ENCODE measurements at places on chromosomes 7 and 10.

- H3K36me3 ChIP-seq, result no peaks in the 10 kb centered on the region
- peaks cover 7% of the 10 kb centered on the region for H3K27me3 ChIP-seq
- no peak overlapping the region for H3K4me3 ChIP-seq
- H3K27ac ChIP-seq, result no peak overlapping the region
Measured at GRCh38 chr10:123429706-123430221, 236.4 kb upstream of the GPR26 start.

DNA sequence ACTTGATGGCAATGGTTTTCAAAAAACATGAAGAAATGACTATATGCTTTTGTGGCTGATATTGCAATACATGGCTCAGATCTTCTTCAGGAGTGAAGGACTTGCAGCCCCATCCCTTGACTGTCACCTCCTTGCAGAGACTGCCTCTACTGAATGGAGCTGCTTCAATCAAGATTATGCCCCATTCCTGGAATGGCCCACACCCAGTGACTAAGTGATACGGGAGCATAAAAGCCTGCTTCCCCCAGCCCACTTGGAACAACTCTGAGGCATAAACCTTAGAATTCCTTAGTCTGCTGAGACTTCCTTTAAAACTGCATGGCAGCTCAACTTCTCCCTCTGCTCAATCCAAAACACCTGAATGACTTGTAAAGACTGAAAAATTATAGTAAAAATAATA lies 957.1 kb downstream of the SORCS3 start:
- H3K4me3 ChIP-seq, result no peak overlapping the region
- no peaks in the 10 kb centered on the region for H3K4me1 ChIP-seq
- H3K36me3 ChIP-seq, result no peaks in the 10 kb centered on the region
- DNase-seq, result no peak
- H3K27me3 ChIP-seq, result no peaks in the 10 kb centered on the region
- H3K27ac ChIP-seq, result no peak overlapping the region

GRCh38 chr7:155429651-155430050 lies 28.3 kb upstream of the EN2 start:
- no peak for DNase-seq
- H3K27ac ChIP-seq, result no peak overlapping the region
- no peaks in the 10 kb centered on the region for H3K36me3 ChIP-seq

- H3K4me3 ChIP-seq, result no peak overlapping the region
- H3K27me3 ChIP-seq, result no peaks in the 10 kb centered on the region
- no peaks in the 10 kb centered on the region for H3K4me1 ChIP-seq
- H3K27ac ChIP-seq, result no peak overlapping the region
Measured at GRCh38 chr10:65194555-65194954, 1673.4 kb downstream of the REEP3 start.

- DNase-seq, result no peak
- no peak overlapping the region for H3K27ac ChIP-seq
- no peaks in the 10 kb centered on the region for H3K4me1 ChIP-seq
- H3K4me3 ChIP-seq, result no peak overlapping the region
- no peaks in the 10 kb centered on the region for H3K36me3 ChIP-seq
Measured at GRCh38 chr7:73638911-73639310, 14.6 kb upstream of the MLXIPL start.

Data from CD4-positive, alpha-beta T cell (primary cell).